ENCODE measurements at places on chromosomes 7 and 10. TPM values are rescaled to one million over a fixed set of nuclear protein-coding genes. Genes with fewer than 3 reads are reported as not detected.
A peak's percentile ranks its signal among the peaks of the same experiment; 100 is the strongest.

DNA sequence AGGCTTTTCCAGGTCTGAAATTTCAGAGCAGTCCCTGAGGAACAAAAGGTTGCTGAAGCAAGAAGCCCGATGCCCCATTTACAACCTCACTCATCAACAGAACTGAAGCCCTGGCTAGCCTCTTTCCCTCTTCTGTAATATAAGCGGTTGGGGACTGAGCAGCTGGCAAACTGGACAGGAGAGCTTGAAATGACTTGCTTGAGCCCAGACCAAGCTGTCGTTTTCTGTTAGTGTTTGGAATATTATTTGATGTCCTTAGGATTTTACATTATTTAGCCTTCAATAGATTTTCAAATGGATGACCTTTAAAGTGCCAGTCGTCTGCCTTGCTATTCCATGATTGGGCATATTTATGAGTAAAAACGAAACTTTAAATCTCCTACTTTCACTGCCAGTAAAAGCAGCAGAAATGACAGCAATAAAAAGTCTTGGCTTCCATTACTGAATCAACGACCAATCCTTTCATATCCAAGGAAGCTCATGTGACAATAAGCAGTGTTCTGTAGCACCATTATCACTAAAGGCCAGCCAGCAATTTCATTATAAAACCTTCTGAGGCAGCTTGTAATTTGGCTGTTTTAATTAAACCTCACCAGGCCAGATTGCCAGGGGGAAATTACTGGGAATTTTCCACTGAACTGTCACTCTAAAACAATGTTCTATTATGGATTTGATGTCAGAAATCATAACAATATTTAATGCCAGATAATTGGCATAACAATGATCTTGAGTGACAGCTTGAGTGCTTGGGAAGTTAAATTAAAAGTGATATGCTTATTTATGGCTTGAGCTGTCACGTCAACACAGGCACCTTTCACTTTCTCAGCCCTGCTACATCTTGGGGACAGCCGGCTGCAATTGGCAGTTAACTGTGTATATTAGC is 85.9 kb downstream of the LSMEM1 start:
- DNase-seq = no peak

DNA sequence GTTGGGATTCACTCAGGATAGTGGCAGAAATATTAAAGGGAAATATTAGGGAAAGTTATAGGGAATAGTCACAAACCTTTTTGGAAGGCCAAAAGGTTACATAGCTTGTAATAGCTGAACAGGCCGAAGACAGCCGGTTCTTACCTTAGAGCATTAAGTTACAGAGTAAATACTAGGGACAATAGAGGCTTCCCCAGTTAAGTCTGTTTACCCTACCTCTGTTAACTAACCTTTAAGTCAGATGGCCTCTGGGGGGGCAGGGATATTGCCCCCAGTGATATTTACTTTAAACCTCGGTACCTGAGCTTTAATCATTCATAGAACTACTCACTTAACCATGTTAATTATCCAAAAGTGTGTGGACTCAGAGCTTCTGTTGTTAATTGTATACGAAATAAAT is 7.4 kb downstream of the POLR1F start:
- no peak for DNase-seq

DNA sequence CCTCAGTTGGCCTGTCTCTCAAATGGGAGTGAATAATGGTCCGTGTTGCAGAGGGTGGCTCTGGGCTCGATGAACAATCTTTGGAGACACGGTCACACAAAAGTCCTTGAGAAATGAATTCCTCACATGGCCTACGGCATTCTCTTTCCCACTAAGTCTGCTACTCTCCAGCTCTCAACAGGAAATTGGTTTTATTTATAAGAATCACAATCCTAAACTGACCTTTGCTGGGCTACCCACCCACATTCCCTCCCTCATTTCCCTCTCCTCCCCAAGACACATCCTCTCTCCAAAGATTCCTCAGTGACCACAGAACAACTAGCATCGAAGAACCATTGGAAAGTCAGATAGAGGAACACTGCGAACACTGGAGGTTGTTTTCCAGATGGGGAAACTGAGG is 4.7 kb downstream of the AFAP1L2 start:
- peak; percentile 79 for DNase-seq

GRCh38 chr10:107163076-107163855 is 1.2 kb downstream of the SORCS1 start:
- DNase-seq = peak; percentile 0

DNA sequence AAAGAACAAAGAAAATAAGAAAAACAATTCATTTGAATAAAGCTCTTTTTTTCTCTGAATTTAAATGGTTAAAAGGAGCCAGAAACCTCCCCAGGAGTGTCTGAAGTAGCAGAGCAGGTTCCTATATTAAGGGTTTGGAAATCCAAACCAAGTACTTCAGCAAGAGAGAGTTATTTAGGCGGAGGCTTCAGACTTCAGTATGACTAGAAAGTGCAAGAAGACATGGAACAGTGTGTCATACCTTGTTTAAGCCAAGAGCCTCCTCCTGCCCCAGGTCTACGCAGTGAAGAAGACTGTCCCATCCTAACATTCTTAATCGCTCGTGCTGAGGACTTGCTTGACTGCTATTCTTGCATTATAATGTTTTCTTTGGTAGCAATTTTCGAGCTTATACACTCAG is 51.3 kb downstream of the ODAD2 start:
- no peak for DNase-seq

DNA sequence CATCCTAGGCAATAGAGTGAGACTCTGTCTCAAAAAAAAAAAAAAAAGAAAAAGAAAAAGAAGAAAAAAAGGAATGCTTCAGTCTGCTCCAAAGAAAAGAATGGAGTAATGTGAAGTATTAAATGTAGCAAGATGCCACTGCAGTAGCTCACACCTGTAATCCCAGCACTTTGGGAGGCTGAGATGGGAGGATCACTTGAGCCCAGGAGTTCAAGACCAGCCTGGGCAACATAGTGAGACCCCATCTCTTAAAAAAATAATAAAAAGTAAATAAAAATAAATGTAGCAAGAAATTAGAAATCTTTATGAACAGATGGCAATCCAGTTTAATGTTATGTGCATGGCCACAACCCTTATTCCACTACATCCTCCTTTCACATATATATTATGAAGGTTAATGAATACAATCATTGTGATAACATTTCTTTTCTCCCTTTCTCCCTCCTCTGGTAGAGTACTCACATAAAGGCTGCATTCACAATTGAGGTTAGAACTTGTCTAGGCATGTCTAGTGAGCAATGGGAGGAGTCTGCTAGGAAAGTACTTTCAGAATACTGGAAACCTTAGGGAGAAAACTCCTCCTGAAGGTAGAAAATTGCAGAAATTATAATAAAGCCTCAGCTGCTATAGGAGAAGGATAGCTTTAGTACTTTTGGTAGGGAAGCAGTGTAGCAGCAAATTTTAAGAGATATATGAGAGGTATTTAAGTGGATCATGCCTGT is 20.4 kb downstream of the KLLN start:
- peak; percentile 76 for DNase-seq

- no peak for DNase-seq
These were observed 26.8 kb upstream of the MGMT start for GRCh38 chr10:129440247-129440646.

DNA sequence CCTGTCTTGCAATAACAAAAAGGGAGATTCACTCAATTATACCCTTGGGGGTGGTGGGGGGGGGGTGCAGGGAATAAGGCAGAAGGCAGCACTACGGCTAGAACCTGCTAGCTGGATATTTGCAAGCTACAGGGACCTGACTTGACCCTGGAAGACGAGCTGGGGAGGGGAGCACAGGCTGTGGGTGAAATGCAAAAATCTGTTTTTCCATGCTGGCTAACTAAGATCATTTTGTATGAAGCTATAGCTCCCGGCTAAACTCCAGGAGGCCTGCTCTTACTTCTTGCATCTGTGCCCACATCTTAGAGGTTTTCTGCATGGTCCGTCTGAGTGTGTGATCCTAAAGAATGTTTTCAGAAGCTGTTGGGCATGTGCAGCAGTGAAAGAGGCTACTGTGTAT is 106.6 kb downstream of the EBLN1 start:
- DNase-seq = no peak

DNA sequence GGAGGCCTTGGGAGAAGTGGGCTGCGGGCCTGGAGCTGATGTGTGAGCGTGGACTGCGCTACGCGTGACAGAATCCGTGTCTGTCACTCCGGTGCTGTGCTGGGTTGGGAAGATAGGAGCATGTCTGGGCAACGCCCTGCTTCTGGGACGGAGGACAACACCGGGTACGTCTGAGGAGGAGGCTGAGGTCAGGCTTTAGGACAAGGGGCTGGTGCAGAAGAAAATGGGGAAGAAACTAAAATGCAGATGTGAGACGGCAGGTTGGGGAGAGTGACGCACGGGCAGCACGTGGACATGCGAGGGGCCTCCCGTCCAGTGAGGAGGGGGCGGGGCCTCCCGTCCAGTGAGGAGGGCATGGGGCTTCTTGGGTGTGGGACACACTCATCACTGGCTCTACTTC is 207.4 kb downstream of the DNAJB6 start:
- no peak for DNase-seq

GRCh38 chr7:88835147-88835728 is 39.7 kb upstream of the TEX47 start:
- DNase-seq = peak; percentile 2

- DNase-seq = no peak
These were observed 17.7 kb downstream of the PTPRN2 start for GRCh38 chr7:158569858-158570323.

DNA sequence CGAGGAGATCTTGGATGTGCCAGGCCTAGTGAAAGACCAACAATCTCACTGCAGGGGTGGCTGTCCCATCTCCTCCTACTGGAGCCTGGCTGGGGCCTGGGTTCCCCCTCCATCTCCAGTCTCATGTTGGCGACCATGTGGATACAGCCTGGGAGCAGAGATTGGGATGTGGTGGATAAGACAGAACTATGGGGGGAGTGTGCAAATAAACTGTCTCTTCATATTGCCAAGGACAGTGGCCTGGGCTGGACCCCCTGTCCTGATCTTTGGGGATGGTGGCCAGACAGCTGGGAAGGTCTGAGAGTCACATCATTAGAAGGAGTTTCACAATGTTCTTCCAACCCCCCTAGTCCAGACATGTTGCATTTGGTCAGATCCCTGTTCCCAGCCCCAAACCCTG is 5.8 kb upstream of the MINDY4 start:
- DNase-seq = no peak

GRCh38 chr7:30842542-30843451 is 68.9 kb upstream of the AQP1 start:
- no peak for DNase-seq

DNA sequence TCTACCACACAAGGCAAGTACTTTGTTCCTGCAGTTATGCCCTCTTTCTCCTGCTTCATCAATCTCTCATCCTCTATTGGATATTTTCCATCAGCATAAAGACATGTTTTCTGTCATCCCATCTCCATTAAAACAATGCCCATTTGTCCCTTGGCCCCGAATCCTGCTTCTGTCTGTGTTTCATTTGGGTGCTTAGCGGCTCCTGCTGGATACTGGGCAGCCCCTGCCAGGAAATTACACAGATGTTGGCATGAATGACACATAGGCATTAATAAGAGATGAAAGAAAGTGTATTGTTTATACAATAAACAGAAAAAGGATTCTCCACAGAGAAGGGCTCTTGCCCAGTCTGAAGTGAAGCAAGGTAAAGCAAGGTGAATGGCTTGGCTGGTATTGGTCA is 765.3 kb downstream of the REEP3 start:
- no peak for DNase-seq

- DNase-seq = peak; percentile 11
These were observed 82.8 kb upstream of the FGFR2 start for GRCh38 chr10:121680879-121681655.

- peak; percentile 36 for DNase-seq
These were observed 175.2 kb downstream of the BMPER start for GRCh38 chr7:34080513-34080912.

GRCh38 chr7:76352193-76352592 is 6.6 kb downstream of the YWHAG start:
- peak; percentile 63 for DNase-seq

DNA sequence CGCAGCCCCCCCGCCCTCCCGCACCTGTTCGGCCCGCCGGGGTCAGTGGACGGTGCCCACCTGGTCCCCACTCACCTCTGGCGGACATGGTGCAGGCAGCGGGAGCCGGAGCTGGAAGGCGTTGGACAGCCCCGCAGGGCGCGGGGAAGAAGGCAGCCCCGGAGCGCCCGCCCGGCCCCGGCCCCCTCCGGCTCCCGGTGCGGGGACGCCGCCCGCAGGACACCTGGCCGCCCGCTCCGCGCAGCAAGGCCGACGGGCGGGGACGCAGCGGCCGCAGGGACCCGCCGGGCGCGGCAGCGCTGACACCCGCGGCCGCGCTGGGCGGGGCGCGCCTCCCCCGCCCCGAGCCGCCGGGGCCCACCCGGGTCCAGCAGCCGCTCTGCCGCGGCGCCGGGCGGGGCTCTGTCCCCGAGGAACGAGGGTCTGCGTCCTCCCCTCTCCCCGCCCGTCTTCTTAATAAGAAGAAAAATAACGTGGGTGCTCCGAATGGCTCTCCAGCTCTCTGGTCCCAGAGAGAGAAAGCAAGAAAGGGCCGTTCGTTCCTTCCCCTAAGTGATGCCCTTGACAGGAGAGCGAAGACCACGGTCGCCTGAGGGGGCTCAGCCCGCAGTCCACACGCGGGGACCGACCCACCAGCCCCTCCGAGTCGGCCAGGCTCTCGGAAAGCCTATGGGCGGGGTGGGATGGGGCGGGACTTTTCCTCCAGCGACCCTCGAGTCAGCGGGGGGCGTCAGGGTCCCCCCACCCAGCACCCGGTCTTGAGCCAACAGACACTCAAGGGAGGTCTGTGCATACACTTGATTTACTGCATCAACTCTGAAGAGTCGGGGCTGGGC is 53.4 kb upstream of the FHIP2A start:
- DNase-seq = no peak

DNA sequence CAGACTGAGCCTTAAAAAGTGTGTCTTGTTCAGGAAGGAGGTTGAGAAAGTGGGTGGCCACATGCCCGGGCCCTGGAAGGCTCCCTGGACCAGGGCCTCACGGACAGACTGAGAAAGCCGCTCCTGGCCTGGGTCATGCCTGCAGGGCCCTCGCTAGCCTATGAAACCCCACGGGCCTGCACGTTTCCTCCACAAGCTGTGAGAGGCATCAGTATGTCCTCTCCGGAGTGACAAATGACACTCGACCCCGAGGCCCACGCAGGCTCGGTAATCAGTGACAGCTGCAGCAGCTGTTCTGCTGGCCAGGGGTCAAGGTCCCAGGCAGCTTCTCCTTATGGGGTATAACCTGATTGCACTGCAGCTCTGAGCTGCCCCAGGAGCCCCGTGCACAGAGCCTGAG is 47.6 kb downstream of the ASB13 start:
- no peak for DNase-seq

Gene RAMP3
- total RNA-seq = not detected

Gene TUBB8
- total RNA-seq = not detected

Gene UNC5B
- 37.0 TPM for total RNA-seq

Gene POLR3A
- 18.6 TPM for total RNA-seq

Gene SUN3
- not detected for total RNA-seq

Gene ABCA13
- total RNA-seq = under 0.01 TPM

All from fibroblast of villous mesenchyme (primary cell).